ENCODE measurements at places on chromosomes 16 and 17. TPM values are rescaled to one million over a fixed set of nuclear protein-coding genes. Genes with fewer than 3 reads are reported as not detected.

GRCh38 chr16:68707340-68708152 is 29.5 kb upstream of the CDH1 start:
- DNase-seq = no peak

DNA sequence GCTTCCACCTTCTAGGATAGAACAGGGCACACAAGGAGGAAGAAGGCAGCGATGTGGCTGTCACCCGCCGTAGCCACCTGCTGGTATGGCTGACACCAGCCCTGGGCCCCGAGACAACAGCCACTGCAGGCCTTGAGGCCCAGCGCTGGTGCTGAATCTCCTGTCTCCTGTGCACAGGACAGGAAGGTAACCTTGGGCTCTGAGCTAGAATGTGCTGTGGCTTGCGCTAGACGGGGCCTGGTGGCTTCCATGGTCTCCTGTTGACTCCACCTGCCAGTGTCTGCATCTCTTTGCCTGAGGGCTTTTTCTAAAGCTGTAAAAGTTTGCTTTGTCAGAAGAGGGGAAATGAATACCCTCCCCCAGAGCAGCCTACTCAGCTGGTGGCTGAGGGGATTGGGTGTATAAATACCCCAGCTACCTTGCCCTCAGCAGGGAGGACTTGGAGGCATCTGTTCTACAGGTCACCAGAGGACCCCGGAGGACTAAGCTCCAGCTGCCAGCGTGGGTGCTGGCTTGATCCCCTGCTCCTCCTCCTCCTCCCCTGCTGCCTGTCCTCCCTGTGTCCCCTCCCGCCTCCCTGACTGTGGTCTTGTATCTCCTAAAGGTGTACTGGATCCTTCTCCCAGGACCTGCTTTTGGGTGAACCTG is 76.1 kb upstream of the SDK2 start:
- peak; percentile 50 for DNase-seq

DNA sequence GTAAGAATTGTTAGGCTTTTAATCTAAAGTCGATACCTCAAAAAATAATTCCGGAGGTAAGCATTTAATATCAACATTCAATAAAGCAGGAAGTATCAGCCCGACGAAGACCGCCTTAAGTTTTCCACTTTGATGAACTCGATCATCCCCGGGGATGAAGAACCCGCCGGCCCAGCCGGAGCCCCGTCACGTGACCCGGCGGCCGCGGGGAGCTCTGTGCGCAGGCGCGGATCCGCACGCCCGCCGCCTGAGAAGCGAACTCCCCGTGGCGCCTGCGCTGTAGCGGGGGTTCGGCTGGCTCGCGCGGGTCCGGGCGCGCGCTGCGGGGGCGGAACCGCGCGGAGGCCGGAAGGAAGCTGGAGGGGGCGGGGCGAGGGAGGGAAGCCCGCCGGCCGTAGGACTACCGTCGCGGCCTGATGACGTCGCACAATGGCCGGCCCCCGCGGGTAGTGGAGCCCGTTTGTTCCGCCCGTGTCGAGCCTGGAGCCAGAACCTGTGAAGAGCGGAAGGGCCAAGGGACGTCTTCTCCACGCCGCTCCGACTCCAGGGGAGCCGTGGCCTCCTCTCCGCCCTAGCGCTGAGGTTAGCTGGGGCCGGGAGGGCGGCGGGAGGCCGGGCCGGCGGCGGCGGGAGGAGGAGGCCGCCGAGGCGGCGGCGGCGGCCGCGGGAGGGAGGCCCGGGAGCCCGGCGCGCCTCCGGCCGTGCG is at the start of gene ZC3H18:
TSS of gene ZC3H18 (plus strand) at position 419 of the 706 bp plus-strand sequence. CDS start 6,721 bp downstream, outside the sequence.
- peak; percentile 98 for DNase-seq

Gene WNT9B
- not detected for total RNA-seq

Gene TRIM25
- 14.2 TPM for total RNA-seq
